ACHN (cell line): ENCODE measurements at places on chromosomes 3 and 15.

- no peak for DNase-seq
Observed at GRCh38 chr3:48558493-48559134, 2.0 kb upstream of the PFKFB4 start.

- no peak for DNase-seq
Observed at GRCh38 chr3:193589129-193589528, 3.9 kb upstream of the OPA1 start.

- DNase-seq = no peak
Observed at GRCh38 chr3:23650371-23651140, 155.2 kb upstream of the UBE2E1 start.

DNA sequence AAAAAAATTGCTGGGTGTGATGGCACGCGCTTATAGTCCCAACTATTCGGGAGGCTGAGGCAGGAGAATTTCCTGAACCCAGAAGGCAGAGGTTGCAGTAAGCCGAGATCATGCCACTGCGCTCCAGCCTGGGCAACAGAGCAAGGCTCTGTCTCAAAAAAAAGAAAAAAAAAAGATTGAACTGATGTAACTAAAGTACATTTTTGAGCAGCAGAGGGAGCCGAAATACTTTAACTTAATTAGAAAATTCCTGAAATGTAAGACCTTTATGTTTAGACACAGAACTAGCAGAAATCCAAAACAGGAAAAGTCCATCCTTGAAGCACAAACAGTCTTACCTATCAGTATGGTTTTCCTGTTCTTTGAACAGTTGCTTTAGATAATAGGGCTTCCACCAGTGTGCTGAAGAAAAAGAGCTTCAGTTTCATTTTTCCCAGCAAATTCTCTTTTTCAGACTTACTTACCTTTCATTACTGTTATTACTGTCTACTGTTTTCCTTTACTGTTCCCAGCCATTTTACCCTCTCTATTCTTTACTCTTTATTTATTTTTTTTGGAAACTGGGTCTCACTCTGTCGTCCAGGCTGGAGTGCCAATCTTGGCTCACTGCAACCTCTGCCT, 33.4 kb upstream of the ZNF609 start:
- DNase-seq = peak; percentile 45

GRCh38 chr3:85090495-85090894, 131.7 kb downstream of the CADM2 start:
- no peak for DNase-seq

GRCh38 chr3:34284959-34285826, 486.8 kb downstream of the PDCD6IP start:
- DNase-seq = no peak
